Cortex of kidney (tissue), 1 donor: ENCODE measurements at places on chromosomes 7 and 10.

GRCh38 chr10:110676016-110676415, 31.9 kb downstream of the RBM20 start:
- DNase-seq: no peak

- no peak for DNase-seq
These were observed 16.1 kb upstream of the PCLO start for GRCh38 chr7:83178796-83179195.

DNA sequence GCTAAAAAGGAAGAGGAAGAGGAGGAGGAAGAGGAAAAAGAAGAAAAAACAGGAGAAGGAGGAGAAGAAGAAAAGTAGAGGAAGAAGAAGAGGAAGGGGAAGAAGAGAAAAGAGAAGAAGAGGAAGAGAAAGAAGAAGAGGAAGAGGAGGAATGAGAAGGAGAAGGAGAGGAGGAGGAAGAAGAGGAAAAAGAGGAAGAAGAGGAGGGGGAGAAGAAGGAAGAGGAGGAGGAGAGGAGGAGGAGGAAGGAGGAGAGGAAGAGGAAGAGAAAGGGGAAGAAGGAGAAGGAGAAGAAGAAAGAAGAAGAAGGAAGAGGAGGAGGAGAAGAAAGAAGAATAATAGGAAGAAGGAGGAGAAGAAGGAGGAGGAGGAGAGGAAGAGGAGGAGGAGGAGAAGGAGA, 96.4 kb upstream of the GNA12 start:
- DNase-seq: no peak

DNA sequence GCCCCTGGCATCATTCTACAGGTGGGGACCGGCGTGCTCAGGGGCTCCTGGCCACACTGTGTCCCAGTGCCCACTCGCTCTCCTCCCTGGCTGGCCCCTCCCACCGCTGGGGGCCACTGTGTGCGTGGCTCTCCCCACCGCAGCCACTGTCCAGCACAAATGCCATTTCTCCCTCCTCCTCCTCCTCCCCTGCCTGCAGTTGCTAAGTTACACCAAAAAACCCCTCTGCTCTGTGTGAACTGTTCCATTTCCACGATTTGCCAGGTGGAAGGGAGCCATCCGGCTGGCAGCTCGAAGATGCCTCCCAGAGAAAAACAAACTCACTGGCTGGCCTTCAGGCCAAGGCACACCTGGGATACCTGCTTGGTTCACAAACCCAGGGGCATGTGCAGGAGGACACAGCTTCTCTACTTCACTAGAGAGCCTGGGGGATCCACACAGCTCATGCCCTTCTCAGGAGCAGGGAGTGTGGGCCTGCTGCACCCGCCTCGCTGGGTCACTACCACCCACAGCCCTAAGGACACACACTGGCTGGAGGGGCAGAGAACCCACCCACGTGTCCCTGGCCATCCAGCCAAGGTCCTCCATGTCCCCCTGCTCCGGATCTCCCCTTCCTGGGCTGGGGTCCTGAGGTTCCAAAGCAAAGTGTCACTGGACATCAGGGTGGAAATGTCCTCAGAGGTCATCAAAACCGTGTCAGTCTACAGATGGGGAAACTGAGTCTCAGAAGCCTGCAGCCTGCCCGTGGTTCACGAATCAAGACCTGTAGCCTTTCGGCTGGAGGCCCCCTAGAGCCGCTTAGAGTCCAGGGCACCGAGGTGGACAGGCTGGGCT, 1.7 kb downstream of the RASGEF1A start:
- no peak for DNase-seq

DNA sequence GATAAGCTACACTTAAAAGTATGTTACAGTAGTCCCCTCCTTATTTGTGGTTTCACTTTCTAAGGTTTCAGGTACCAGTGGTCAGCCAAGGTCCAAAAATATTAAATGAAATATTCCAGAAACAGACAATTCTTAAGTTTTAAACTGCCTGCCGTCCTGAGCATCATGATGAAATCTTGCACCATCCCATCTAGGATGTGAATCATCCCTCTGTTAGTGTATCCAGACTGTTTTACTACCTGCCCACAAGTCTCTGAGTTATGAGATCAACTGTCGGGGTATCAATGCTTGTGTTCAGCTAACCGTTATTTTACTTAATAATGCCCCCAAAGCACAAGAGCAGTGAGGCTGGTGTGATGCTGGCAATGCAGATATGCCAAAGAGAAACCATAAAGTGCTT, 11.4 kb downstream of the KDM7A start:
- no peak for DNase-seq

- no peak for DNase-seq
These were observed 178.5 kb downstream of the NRP1 start for GRCh38 chr10:33155720-33156638.

GRCh38 chr10:59585046-59585700, 124.5 kb downstream of the SLC16A9 start:
- no peak for DNase-seq

- no peak for DNase-seq
These were observed 9.3 kb downstream of the DAGLB start for GRCh38 chr7:6438427-6438826.

GRCh38 chr10:109913306-109913892, 9.9 kb downstream of the XPNPEP1 start:
- DNase-seq: no peak
